Activated CD4-positive, alpha-beta T cell treated with anti-CD3 and anti-CD28 coated beads, Interleukin-2, amount 10 ng/mL, durations not matched to agents 7 days and 5 days (primary cell): ENCODE measurements at places on chromosomes 7 and 10. TPM values are rescaled to one million over a fixed set of nuclear protein-coding genes. Genes with fewer than 3 reads are reported as not detected.

HOXA6 gene
- total RNA-seq = not detected

DNA sequence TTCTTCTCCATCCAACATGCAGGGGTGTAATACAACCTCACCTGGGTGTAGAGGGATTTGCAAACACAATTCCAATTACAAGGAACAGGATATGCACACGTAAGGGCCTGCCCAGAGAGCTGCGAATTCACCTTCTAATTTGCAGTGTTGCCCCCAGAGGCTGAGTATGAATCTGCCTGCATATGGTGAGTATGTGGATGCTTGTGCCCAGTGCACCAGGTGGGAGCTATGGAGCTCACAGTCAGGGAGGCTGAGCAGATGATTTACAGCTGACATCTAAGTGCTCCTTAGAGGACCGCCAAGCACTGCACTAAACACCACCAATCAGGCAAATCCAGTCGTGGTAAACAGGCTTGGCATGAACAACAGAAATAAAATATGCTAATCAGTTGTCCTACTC lies 132.0 kb downstream of the RELN start:
- DNase-seq = no peak

DNA sequence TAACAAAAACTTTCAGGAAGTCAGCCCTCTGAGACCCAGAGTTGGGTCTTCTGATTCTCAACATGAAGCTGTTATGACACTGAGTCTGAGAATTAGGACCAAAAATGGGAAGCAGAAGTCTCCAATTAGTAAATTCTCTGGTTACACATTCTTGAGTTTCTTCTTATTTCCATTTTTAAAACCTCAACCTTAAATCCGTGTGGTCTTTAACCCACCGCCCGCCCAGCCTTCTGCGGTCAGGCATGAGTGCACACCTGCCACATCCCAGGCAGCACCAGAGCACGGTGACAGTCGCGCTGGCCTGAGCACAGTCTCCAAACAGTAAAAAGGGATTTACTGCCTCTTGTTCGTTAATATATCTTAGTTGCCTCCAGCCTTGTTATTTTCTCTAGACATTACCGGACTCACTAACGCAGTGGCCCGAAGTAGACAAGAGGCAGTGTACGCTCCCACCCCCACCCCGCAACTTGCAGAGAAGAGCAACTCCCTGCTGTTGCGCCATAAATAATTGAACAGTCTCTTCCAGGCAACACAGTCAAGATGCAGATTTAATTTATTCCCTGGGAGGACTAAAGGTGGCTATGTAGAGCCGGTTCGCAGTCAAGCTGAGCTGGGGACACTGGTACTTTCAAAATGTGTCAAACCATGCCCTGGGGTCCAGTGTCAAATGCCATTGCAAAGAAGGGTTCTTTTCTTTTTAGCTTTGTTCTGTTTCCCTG lies 147.0 kb upstream of the CELF2 start:
- DNase-seq = no peak

NPFFR1 gene
- not detected for total RNA-seq

AMZ1 gene
- 0.08 TPM for total RNA-seq

DNA sequence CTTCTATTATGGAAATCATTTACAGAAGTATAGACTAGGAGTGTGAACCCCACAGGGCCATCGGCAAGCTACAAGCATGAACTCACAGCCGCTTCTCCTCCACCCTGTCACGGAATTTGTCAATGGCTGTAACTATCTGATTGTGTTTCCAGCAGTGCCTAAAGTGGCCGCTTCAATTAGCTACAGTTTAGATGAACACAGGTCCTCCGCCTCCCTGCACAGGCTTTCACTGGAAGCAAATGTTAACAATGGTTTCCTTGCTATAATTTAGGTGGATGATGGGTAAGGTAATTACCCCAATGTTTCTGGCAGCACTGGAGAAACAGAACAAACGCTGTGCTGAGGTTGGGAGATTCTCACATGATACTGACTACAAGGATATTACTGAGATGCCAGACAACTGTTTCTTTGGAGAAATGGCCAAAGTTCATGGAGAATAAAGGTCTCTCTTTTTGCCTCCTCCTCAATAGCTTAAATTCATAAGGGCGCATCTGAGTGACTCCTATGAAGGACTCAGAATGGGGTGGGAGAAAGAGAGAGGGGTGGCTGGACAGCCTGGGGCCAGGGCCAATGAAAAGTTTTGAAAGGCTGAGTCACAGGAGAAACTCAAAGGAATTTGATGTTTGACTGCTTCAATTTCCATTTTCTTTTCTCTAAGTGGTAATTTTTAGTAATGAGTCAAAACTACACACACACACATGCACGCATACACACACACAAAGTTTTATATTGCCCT lies 78.9 kb downstream of the SVIL start:
- no peak for DNase-seq

GRCh38 chr7:128057909-128058308 lies 26.7 kb upstream of the LRRC4 start:
- DNase-seq = no peak

DNA sequence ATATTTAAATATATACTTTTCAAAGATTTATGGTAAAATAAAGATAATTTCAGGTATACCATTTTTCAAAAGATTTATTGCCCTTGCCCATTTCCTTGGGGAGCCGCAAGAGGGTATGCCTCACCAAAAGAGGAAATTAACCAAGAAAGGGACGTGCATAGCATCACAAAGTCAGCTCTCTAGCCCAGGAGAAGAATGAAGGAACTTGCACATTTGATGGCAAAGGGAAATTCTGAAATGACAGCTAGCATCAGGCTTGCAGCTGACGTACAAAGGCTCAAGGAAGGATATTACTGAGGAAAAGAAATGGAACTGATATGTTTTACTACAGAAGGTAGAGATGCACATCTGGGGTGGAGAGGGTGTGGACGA lies 93.6 kb upstream of the RSU1 start:
- no peak for DNase-seq

RNF133 gene
- not detected for total RNA-seq

TNRC18 gene
- 45.8 TPM for total RNA-seq

GRCh38 chr10:98340261-98340939 lies 72.4 kb upstream of the LOXL4 start:
- DNase-seq = no peak

- DNase-seq = no peak
Measured at GRCh38 chr10:48364659-48365405, 58.4 kb downstream of the MAPK8 start.

PAX2 gene
- not detected for total RNA-seq

GCK gene
- total RNA-seq = not detected
